Sigmoid colon (tissue), 7 donors: ENCODE measurements at places on chromosomes 4 and X. TPM values are rescaled to one million over a fixed set of nuclear protein-coding genes. Genes with fewer than 3 reads are reported as not detected.

The TMSB15A gene
- total RNA-seq = 0.99 TPM

The TLL1 gene
- 4.8 TPM for total RNA-seq

DNA sequence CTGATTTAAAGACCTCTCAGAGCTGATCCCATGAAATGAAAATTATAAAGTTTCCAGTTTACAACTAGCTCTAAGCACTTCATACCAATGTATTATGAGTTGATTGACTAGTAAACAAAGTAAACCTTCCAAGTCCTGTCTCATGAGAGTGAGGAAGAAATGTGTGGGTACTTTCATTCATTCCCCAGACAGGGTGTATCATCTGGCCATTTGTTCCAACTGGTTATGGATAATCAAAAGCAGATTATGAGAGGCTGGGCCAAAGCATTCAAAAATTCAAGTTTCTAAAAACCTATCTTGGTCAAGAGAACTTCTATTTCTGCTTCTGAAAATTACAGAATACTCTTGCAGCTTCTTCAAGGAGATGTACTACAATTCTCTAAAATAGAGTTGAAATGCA, 193.3 kb upstream of the RASGEF1B start:
- DNase-seq = no peak

The DGAT2L6 gene
- total RNA-seq = not detected

DNA sequence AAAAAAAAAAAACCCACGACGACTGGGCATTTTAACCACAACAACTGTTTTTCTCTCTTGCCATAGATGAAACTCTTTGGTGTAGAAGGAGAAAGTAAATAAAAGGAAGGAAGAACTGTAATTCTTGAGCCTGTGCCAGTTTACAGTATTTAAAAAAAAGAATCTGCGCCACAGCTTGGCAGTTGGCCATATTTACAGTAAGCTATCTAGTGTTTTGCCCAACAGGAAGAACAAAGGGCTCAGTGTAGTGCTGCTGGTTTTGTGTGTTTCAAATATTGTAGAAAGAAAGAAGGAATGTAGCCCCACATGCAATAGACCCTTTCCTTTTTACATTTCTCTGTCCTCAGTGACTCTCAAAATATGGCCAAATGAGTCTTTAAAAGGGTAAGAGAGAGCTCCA, 66.1 kb downstream of the NR3C2 start:
- DNase-seq = peak; percentile 75

The SETD7 gene
- total RNA-seq = 102 TPM

The ASB12 gene
- total RNA-seq = 0.36 TPM
